Activated CD8-positive, alpha-beta memory T cell treated with anti-CD3 and anti-CD28 coated beads, Interleukin-2, amount 50 U/mL, for 4 hours (primary cell): ENCODE measurements at places on chromosomes 7 and 10.

DNA sequence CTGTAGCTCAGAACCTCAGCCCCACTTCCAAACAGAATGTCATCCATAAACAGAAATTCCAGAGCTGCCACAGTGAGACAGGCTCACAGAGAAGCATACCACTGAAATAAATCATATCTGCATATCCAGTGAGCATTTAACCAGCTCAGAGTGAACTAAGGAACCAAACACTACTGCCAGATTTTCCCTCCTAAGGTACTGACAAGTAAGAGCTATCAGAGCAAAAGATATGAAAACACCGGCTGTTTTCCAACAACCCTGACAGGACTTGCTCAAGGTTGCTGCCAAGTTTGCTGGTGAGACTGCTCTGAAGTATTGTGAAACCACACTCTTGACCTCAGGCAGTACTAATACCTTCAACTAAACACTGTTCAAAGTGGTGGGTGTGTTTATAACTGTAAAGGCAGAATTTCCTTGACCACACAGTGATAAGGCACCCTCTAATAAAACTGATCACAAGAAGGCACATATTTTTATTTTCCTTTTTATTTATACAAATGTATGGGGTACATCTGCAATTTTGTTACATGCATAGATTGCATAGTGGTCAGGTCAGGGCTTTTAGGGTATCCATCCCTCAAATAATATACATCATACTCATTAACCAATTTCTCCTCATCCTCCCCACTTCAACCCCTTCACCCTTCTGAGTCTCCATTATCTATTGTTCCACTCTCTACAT is 18.3 kb downstream of the SGMS1 start:
- no peak for DNase-seq

- no peak for DNase-seq
Measured at GRCh38 chr7:5779141-5779540, 2.3 kb downstream of the RNF216 start.

GRCh38 chr10:14399641-14400040 is 68.9 kb upstream of the FRMD4A start:
- no peak for DNase-seq

DNA sequence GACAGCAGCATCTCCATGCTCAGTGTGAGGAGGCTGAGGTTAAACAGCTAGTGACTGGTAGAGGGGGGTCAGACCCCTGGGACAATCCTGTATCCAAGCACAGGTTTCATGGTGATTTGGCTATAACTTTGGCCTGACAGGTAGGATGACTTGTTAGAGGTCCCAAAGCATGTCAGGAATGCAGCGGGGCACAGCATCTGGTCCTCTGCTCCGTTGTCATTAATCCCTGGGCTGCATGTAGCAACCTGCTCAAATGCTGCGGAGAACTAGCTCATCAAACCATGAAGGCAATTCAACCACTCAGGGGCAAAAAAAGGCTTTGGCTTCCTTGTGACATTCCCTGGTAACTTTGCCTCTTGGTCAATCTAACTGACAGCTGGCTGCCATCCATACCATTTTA is 26.8 kb downstream of the WNT2 start:
- no peak for DNase-seq

DNA sequence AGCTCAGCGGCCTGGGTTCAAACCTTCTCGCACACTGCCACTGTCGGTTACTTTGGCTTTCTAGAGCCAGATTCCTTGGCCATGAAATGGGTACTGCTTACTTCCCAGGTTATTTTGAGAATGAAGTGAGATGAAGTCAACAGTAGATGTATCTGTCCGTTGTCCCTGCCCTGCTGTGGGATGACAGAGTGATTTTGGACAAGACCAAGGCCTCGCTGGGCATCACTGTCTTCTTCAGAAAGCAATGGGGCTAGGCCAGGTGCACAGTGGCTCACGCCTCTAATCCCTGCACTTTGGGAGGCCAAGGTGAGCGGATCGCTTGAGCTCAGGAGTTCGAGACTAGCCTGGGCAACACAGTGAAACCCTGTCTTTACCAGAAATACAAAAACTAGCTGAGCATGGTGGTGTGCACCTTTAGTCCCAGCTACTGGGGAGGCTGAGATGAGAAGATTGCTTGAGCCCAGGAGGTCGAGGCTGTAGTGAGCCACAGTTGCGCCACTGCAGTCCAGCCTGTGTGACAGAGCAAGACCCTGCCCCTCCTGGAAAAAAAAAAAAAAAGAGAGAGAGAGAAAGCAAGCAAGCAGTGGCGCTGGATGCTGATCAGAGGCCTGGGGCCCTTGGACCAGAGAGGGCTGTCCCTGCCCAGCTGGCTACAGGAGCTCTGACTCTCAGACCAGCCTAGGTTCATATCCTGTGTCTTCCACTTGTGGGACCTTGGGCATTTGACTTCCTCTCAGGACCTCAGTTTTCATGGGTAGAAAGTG is 25.8 kb downstream of the ZMIZ1 start:
- no peak for DNase-seq

- DNase-seq: no peak
Measured at GRCh38 chr7:65430344-65431186, 56.9 kb downstream of the ZNF92 start.

DNA sequence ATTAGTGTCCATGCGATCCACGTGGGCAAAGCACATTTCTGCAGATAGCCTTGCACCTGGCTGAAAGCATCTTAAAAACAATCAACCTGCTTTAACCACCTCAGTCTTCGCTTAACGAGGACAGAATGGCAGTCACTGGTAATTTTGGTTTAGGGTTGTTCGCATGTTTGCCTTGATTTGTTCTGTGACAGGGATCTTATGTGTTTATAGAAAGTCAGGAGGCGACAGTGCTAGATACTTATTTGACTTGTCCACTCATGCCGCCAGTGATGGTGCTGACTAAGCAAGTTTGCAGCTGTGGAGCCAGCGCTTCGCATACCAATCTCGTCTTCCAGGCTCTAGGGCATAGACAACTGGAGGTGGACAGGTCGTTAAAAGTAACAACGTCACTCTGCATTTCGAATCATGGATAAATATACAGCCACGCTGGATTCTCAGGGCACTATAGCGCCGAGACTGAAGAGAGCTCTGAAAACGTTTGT is 1.2 kb upstream of the TMEM243 start:
- no peak for DNase-seq

DNA sequence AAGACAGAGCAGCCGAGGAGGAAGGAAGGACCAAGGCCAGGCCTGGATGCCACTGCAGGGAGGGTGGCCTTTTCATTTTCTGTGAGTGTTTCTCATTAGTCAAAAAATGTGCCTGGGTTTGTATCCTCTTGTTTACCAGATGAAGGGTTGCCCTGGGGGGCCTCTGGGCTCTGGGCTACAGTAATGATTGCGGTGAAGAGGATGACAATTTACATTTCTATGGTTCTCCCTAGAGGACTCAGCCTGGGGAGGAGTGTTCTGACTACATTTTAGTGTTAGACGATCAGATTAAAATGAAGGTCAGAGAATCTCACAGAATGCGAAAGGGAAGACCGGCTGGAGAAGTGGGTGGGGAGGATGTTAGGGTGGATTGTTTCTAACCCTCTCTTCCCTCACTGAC is 108.0 kb upstream of the KMT2C start:
- DNase-seq: no peak

- no peak for DNase-seq
Measured at GRCh38 chr10:112663234-112664125, 216.5 kb downstream of the VTI1A start.

DNA sequence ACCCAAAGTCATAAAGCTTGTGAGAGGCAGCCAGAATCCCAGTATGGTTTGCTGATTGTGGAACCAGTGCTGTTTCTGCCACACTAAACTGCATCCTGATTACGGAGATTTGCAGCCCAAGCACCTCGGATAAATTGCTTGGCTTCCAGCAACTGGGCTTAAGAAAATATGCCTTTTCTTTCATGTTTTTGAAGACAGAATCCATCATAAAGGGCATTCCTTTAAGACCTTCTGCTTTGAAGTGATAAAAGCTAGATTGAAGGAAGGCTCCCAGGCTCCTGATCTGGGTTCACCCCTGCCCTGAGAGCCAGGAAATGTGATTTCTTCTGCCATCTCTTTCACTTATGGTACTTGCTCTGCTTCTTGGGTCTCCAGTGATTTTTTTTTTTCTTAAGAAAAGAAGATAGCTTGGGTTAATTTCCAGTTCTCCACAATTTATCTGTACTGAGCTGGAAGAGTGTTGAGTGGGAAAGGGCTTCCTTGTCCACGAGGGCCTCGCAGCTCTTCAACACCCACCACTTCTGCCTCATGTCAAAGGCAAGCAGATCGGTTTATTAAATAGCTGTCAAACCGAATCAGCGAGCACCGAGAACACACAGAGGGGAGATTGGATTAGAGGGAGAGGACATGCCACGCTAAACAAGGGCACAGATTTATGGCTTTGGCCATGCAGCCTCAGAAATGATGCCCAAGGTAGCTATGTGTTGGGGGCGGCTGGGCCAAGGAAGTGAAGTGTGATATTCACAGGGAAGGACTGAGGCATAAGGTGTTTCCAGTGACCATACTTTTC is 94.9 kb upstream of the TBX20 start:
- no peak for DNase-seq
